ENCODE measurements at places on chromosomes 2 and 18. TPM values are rescaled to one million over a fixed set of nuclear protein-coding genes. Genes with fewer than 3 reads are reported as not detected.

GRCh38 chr2:216740557-216741222 lies 45.3 kb upstream of the IGFBP5 start:
- no peaks in the 10 kb centered on the region for H3K27me3 ChIP-seq
- H3K36me3 ChIP-seq: no peaks in the 10 kb centered on the region
- H3K4me1 ChIP-seq: peaks cover 66% of the 10 kb centered on the region
- no peak overlapping the region for H3K4me3 ChIP-seq
- peak; percentile 89 for DNase-seq

Gene COPS8
- 95.6 TPM for total RNA-seq

- H3K4me3 ChIP-seq: no peak overlapping the region
- no peak overlapping the region for H3K27ac ChIP-seq
- peak; percentile 65 for DNase-seq
- no peaks in the 10 kb centered on the region for H3K36me3 ChIP-seq
- H3K27me3 ChIP-seq: no peaks in the 10 kb centered on the region
These were observed 112.1 kb downstream of the GLI2 start for GRCh38 chr2:120847700-120848321.

Gene SLC9A4
- total RNA-seq: not detected

GRCh38 chr18:55252053-55252675 lies 292.9 kb upstream of the CCDC68 start:
- H3K27me3 ChIP-seq: no peaks in the 10 kb centered on the region
- H3K4me3 ChIP-seq: no peak overlapping the region
- no peaks in the 10 kb centered on the region for H3K4me1 ChIP-seq

Gene C2orf80
- total RNA-seq: not detected

DNA sequence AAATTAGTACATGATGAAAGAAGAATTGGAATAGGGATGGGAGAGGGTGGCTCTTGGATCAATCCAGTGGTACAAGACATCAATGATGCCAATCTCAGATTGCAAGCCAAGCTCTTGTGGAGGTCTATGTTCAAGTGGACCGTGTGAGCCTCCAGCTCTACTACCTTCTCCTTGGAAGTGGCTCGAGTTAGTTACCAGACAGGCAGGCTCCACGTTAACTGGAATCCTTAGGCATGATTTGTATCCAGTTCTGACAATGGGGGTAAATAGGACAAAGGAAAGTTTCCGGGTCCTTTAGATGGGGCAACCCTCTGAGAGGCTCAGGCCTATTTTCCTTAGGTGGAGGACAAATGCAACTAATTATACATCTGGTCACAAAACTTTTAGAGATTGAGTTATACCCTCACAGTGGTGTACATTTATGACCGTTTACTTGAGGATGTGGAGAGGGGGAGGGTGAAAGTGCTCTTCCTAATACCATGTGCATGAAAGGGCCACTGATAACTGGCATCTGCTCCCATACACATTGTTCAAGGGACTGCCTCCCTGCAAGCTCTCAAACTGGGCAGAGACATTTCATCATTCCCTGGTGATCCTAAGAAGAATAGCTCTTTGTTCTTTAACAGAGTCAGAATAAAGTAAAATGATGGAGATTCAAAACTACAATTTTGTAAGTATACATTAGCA lies 180.2 kb downstream of the SOCS6 start:
- H3K27ac ChIP-seq: no peak overlapping the region
- H3K36me3 ChIP-seq: no peaks in the 10 kb centered on the region
- no peaks in the 10 kb centered on the region for H3K27me3 ChIP-seq
- peaks cover 8% of the 10 kb centered on the region for H3K4me1 ChIP-seq

GRCh38 chr2:228575897-228576296 lies 394.4 kb upstream of the SPHKAP start:
- H3K4me3 ChIP-seq: no peak overlapping the region
- no peaks in the 10 kb centered on the region for H3K36me3 ChIP-seq
- H3K27me3 ChIP-seq: no peaks in the 10 kb centered on the region
- H3K4me1 ChIP-seq: no peaks in the 10 kb centered on the region
- DNase-seq: no peak

DNA sequence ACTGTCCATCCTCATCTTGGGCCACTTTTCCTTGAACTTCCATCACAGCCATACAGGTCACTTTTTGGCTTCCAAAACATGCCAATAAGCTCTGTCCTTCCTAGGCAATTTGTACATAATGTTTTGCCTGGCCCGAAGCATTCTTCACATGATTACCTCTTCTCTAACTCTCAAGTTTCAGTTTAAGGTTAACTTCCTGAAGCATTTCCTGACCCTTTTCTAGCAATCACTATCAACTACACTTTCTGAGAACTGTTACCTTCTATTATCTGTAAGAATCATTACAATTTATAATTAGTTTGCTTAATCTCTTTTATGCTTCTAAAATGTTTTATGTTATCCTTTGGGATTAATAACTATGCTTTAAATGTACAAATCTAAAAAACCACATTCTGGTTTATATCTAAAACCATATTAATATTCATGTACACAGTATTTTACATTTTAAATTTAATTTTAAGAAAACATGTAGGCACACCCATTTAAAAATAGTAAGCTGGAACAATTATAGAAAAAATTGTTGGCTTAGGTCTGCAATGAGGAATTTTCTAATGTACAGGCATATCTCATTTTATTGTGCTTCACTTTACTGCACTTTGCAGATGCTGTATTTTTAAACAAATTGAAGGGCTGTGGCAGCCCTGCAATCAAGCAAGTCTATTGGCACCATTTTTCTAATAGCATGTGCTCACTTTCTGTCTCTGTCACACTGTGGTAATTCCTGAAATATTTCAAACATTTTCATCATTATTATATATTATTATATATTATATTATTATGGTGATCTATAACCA lies 76.4 kb downstream of the C2orf74 start:
- H3K27ac ChIP-seq: no peak overlapping the region
- peaks cover 6% of the 10 kb centered on the region for H3K36me3 ChIP-seq
- no peaks in the 10 kb centered on the region for H3K4me1 ChIP-seq

- no peaks in the 10 kb centered on the region for H3K27me3 ChIP-seq
- H3K4me1 ChIP-seq: peaks cover 31% of the 10 kb centered on the region
- peak overlapping the region; percentile 58 for H3K27ac ChIP-seq
- DNase-seq: peak; percentile 90
These were observed 7.2 kb downstream of the HADHB start for GRCh38 chr2:26251893-26252292.

Gene CFC1B
- not detected for total RNA-seq

DNA sequence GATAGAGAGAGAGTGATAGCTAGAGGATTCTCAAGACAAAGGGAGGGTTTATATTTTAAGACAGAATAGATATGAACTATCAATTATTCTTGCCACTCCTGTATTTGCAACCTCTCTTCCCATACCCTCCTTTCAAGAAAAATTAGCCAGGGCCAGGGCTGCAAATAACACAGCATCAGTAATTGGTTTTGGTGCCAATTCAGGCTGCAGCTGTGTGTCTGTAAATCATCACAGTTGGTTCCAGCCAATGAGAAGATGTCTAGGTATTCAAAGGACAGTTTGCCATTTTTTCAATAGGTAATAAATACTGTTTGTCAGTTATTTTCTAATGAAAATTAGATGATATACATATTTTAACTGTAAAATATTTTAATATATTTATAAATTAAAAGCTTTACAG lies 73.5 kb downstream of the WDPCP start:
- no peaks in the 10 kb centered on the region for H3K36me3 ChIP-seq
- no peak for DNase-seq
- no peak overlapping the region for H3K27ac ChIP-seq
- H3K4me1 ChIP-seq: no peaks in the 10 kb centered on the region
- H3K27me3 ChIP-seq: no peaks in the 10 kb centered on the region

GRCh38 chr2:189557373-189557772 lies 23.2 kb downstream of the SLC40A1 start:
- no peaks in the 10 kb centered on the region for H3K36me3 ChIP-seq
- H3K27me3 ChIP-seq: no peaks in the 10 kb centered on the region
- H3K4me3 ChIP-seq: no peak overlapping the region

Gene INPP5D
- 6.4 TPM for total RNA-seq

DNA sequence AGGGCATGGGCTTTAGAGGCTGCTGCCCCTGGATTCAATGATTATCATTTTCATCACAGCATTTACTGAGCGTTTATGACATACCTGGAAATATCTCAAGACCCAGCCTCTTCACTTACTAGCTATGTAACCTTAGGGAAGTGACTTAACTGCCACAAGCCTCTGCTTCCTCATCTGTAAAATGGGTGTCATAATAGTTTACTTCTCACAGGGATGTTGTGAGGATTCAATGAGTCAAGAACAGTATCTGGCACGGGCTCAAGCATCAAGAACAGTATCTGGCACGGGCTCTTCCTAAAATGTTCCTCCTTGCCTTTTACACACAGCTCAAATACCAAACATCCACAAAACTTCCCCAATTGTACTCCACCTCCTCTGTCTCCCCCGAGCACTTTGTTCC lies 31.4 kb downstream of the LGALSL start:
- no peaks in the 10 kb centered on the region for H3K36me3 ChIP-seq
- no peaks in the 10 kb centered on the region for H3K27me3 ChIP-seq
- no peak overlapping the region for H3K4me3 ChIP-seq
- no peak overlapping the region for H3K27ac ChIP-seq

Gene LIMS4
- total RNA-seq: 5.5 TPM

GRCh38 chr2:169479257-169480078 lies at the start of gene BBS5:
TSS of gene BBS5 (plus strand) at chr2:169479494. CDS start at chr2:169479554, 60 bp downstream.
- no peaks in the 10 kb centered on the region for H3K27me3 ChIP-seq
- peak within 1 kb of the TSS; percentile 66 for H3K4me3 ChIP-seq
- H3K27ac ChIP-seq: peak within 1 kb of the TSS; percentile 84
- no peaks in the 10 kb centered on the region for H3K4me1 ChIP-seq
- DNase-seq: peak; percentile 91

DNA sequence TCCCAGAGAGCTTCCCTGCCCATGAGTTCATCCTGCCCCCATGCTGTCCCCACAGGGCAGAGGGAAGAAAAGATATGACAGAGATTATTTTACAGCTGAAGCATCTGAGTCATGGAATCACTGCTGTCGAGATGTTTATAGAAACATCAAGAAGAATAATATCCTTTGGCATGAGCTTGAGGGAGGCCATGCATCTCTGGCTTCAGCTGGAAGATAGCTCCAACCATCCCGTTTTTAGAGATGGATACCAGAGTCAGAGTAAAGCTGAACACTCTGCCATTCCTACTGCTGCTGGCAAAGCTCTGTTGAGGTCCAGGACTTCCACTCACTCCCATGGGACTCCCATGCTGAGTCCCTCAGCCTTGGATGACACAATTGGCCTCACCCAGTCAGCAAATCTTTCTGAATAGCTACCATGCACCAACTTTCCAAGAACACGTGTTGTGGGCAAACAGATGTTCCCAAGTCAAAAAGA lies 167.8 kb downstream of the TTC32 start:
- no peak for DNase-seq
- H3K27me3 ChIP-seq: no peaks in the 10 kb centered on the region
- peak overlapping the region; percentile 0 for H3K27ac ChIP-seq
- H3K4me1 ChIP-seq: peaks cover 35% of the 10 kb centered on the region
- no peaks in the 10 kb centered on the region for H3K36me3 ChIP-seq

GRCh38 chr2:154452906-154453493 lies 245.5 kb upstream of the KCNJ3 start:
- H3K27me3 ChIP-seq: no peaks in the 10 kb centered on the region
- no peak for DNase-seq
- H3K27ac ChIP-seq: no peak overlapping the region

- no peak overlapping the region for H3K27ac ChIP-seq
- H3K4me3 ChIP-seq: no peak overlapping the region
- DNase-seq: no peak
- no peaks in the 10 kb centered on the region for H3K36me3 ChIP-seq
- no peaks in the 10 kb centered on the region for H3K27me3 ChIP-seq
These were observed 154.7 kb upstream of the ETAA1 start for GRCh38 chr2:67242456-67242855.

GRCh38 chr2:64036034-64036705 lies 16.9 kb upstream of the VPS54 start:
- no peaks in the 10 kb centered on the region for H3K27me3 ChIP-seq
- H3K36me3 ChIP-seq: no peaks in the 10 kb centered on the region
- H3K4me1 ChIP-seq: no peaks in the 10 kb centered on the region
- H3K27ac ChIP-seq: no peak overlapping the region

DNA sequence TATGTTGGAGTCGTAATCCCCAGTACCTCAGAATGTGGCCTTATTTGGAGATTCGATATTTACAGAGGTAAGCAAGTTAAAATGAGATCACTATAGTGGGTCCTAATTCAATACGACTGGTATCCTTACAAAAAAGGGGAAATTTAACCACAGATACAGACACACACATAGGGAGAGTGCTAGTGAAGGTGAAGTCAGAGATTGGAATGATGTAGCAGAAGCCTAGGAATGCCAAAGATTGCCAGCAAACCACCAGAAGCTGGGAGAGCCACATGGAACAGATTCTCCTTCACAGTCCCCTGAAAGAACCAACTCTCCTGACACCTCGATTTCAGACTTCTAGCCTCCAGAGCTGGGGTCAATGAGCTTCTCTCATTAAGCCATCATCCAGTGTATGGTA lies 17.7 kb upstream of the ACTR3 start:
- no peaks in the 10 kb centered on the region for H3K27me3 ChIP-seq
- H3K27ac ChIP-seq: no peak overlapping the region
- DNase-seq: no peak
- H3K4me1 ChIP-seq: no peaks in the 10 kb centered on the region
- H3K36me3 ChIP-seq: no peaks in the 10 kb centered on the region

GRCh38 chr2:76478266-76479035 lies 767.7 kb upstream of the GCFC2 start:
- no peaks in the 10 kb centered on the region for H3K27me3 ChIP-seq
- no peak for DNase-seq
- H3K27ac ChIP-seq: no peak overlapping the region
- H3K36me3 ChIP-seq: no peaks in the 10 kb centered on the region
- no peaks in the 10 kb centered on the region for H3K4me1 ChIP-seq

DNA sequence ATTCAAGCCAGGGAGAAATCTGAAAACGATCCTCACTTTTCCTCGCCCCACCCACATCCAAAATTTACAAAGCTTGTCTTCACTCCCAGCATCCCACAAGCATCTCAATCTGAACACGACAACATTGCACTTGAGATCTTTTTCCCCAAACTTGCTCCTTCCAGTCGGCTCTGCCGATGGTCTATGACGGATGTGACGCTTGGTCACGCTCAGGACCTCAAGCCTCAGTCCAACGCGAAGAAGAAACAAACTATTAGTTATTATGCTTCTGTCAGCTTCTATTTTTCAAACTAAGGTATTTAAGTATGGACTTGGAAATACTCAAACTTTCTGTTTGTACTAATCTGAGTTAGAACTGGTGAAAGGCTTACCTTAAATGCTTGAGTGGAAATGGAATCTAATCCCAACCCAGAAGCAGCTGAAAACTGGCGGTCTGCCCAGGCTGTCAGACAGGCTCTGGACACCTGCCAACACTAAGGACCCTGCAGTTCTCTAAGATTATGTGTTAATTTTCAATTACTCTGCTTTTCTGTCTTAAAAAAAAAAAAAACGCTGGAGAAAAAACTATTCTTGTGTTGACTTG lies 132.1 kb upstream of the DNMT3A start:
- H3K4me3 ChIP-seq: no peak overlapping the region
- no peaks in the 10 kb centered on the region for H3K4me1 ChIP-seq
- H3K36me3 ChIP-seq: no peaks in the 10 kb centered on the region
- no peak overlapping the region for H3K27ac ChIP-seq
- no peaks in the 10 kb centered on the region for H3K27me3 ChIP-seq
- no peak for DNase-seq

GRCh38 chr2:127579231-127579630 lies 43.7 kb downstream of the MYO7B start:
- peaks cover 13% of the 10 kb centered on the region for H3K4me1 ChIP-seq
- no peaks in the 10 kb centered on the region for H3K36me3 ChIP-seq
- no peak overlapping the region for H3K4me3 ChIP-seq
- no peak for DNase-seq
- no peak overlapping the region for H3K27ac ChIP-seq
- no peaks in the 10 kb centered on the region for H3K27me3 ChIP-seq

Gene IL1F10
- not detected for total RNA-seq
